ENCODE measurements at places on chromosomes 3 and 15.

DNA sequence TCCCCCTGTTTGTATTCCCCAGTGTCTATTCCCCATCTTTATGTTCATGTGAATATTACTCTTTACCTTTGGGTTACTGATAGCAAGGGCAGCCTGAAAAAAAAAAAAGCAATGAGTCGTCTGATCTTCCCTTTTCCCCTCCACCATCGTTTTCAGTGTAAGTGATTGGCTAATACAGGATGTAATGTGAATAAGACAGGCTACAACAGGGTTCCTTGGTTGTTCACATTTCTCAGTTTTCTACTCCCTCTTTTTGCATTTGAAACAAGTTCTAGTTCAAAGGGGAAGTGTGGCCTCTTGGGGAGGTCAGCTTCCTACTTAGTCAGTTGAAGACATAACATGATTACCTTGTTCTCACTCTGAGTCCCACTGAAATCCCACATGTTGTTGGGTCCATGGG lies 278.0 kb upstream of the TRIM42 start:
- no peak for DNase-seq

GRCh38 chr3:186483611-186484340 lies 60.4 kb downstream of the CRYGS start:
- DNase-seq: no peak

DNA sequence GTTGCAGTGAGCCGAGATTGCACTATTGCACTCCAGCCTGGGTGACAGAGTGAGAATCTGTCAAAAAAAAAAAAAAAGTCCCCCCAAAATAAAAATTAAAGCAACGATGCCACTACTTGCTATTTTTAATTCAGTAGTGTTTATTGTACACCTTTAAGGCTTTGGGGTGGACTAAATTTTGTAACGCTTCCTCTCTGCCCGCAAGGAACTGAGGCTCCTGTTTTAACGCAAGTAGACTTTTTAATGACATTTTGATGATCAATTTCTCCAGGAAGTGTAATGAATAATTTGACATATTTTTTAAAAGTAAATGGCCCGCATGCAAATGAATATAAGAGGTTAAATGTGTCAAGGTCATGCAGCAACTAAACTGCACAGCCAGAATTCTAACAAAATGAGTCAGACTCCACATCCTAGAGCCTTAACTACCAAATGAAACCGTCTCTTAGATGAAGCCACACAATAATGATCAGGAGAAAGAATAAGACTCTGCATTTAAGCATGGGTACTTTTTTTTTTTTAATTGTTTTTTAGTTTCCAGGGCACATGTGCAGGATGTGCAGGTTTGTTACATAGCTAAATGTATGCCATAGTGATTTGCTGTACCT lies 96.8 kb upstream of the LMOD3 start:
- DNase-seq: no peak

DNA sequence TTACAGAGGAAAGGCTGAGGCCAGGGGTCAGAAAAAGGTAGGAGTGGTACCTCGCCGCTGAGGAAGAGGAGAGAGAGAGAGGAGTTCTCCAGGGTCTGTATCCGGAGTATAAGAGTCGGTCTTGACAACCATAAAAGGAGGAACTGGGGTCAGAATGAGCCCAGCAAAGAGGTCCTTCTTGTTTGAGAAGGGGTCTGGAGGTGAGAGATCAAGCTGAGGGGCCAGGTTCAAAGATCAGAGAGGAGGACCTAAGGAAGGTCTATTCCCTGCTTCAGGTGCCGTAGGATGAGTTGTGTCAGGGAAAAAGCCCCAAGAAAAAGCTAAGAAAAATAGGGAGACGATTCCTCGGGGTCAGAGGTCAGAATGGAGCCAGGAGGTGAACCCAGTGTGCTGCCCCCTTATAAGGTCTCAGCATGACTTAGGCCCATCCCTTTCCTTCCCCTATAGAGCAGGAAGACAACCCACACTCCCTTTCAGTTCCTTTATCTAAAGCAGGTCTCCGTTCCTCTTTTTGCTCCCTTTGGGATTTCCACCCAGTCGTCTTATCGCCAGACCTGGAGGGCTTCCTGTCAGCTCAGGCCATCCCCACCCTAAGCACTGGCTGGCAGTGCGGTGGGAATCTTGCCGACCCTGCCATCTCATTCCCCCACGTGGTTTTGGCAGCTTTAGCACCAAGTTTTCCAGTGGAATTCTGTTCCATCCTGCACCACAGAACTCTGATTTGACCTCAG lies 651 bp downstream of the MTMR14 start:
- no peak for DNase-seq

- DNase-seq: no peak
Measured at GRCh38 chr15:95604634-95605036, 725.9 kb upstream of the NR2F2 start.

- DNase-seq: no peak
Measured at GRCh38 chr3:74546426-74546825, 68.0 kb downstream of the CNTN3 start.

GRCh38 chr15:45064386-45064785 lies 41.4 kb downstream of the SORD start:
- no peak for DNase-seq

All from hippocampal formation (tissue), 2 donors.